SW 1271 (cell line): ENCODE measurements at places on chromosomes 7 and 10.

- DNase-seq: no peak
These were observed 178.0 kb downstream of the IPMK start for GRCh38 chr10:58089739-58090138.

DNA sequence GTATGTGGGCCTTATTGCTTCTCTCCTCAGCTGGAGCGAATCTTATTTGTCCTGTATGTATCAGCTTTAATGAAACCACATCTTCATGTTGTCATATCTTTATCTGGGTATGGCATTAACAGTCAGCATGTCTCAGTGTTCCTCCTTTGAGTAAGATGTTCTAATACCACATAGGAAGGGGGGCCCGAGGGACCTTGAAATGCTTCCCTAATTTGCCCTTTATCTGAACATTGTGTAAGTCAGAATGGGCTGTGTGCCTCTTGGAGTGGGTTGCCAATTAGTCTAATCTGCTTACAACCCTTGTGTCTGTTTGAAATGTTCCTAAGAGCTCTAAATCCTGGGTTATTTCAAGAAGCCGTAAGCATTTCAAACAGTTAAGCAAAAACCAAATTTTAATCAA lies 623.8 kb downstream of the SUGCT start:
- DNase-seq: no peak

- DNase-seq: no peak
These were observed 4.4 kb upstream of the GSTK1 start for GRCh38 chr7:143258831-143259230.

DNA sequence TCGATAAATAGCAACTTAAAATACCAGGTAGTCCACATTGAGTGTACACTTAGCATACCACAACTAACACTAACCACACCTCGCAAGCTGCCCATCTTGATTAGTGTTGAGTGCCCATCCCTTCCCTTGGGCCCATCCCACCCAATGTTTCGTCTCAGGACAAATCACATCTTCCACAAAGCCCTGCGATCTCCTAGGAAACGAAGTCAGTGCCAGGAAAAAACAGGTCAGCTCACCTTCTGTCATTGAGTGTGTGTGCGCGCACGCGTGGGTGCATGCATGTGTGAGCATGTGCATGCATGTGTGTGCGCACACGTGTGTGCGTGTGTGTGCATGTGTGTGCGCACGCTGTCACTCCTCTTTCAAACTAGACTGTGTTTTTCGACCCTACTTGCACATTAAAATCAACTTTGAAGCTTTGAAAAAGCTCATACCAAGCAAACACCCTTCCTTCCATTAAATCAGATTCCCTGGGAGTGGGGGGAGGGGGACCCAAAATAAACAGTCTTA lies 48.8 kb upstream of the OPALIN start:
- no peak for DNase-seq

- no peak for DNase-seq
These were observed 1.7 kb downstream of the GPR158 start for GRCh38 chr10:25176421-25176968.

- DNase-seq: no peak
These were observed 86.9 kb downstream of the CXCL12 start for GRCh38 chr10:44297963-44298362.

GRCh38 chr10:89207801-89208551 lies 859 bp upstream of the CH25H start:
- DNase-seq: no peak

GRCh38 chr7:106073701-106074100 lies 38.4 kb downstream of the SYPL1 start:
- DNase-seq: no peak

DNA sequence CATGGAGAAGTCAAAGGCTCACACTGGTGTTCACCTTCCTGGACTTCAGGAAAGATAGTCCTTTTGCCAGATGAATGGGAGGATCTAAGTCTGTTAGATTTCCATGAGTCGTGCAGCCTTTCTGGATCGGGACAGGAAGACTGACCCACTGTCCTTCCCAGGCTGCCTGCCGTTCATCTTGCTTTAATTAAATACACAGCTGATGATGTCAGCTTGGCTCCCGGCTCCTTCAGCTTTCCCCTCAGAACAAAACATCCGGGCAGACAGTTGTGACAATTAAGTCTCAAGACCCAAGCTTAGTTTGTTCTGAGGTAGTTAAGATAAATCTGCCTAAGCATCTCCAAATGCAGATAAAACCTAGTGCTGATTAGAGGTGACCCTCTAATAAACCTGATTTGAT lies 58.6 kb downstream of the AUTS2 start:
- DNase-seq: no peak

- DNase-seq: no peak
These were observed 99.2 kb downstream of the VOPP1 start for GRCh38 chr7:55472928-55473725.

DNA sequence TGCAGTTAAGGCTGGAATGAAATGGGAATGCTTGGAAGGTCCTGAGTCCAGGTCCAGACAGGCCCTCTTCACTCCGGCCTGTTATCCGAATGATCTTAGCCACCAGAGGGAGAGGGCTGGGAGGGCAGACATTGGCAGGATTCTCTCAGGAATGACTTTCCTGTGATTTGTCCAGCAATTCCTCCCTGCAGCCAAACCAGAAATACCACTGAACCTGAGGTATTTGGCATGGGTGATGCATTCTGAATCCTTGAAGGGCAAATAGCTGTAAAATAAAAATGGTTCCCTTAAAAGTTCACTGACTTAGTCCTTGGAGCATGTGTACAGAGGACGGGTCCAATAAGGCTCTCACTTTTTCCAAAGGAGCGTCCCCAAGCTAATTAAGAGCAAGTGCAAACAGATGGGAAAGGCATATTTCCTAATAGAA lies 77.5 kb upstream of the HABP2 start:
- DNase-seq: no peak

DNA sequence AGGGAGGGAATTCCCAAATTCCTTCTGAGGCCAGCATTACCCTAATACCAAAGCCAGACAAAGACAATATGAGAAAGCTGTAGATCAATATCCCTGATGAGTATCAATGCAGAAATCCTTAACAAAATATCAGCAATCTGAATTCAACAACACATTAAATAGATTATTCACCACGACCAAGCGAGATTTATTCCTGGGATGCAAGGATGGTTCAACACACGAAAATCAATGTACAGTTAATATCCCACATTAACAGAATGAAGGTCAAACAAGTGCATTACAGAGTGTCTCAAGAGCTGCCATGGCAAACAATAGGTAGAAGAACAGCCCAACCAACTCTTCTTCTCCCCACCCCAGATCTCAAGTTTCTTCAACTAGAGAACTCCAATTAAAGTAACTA lies 6.1 kb downstream of the ECD start:
- DNase-seq: no peak

DNA sequence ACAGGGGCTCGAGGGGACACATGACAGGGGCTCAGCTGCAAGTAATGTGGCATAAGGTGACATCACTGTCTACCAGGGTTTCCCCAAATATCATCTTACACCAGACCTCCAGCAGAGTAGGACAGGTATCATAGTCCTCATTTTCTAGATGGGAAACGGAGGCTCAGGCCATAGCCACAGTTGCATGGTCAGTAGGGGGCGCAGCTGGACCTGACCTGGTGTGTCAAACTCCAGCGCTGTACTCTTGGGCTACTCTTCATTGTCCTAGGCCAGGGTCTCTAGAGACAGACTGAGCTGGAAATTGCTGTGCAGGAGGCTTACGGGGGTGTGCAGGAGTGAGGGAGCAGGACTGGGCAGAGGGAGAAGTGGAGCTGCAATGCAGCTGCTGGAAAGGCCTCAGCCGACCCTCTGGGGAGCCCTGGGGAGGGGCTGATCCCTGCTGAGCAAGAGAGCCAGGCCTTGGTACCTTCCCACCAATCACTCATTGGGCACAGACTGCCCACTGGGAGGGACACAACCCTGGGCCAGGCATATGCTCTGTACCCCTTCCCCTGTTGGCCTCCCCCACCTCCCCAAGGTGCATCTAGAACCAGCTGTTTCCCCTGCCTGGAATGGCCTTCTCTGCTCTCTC lies 89.9 kb downstream of the CDH23 start:
- no peak for DNase-seq

GRCh38 chr7:123472327-123472726 lies 62.1 kb downstream of the IQUB start:
- no peak for DNase-seq

DNA sequence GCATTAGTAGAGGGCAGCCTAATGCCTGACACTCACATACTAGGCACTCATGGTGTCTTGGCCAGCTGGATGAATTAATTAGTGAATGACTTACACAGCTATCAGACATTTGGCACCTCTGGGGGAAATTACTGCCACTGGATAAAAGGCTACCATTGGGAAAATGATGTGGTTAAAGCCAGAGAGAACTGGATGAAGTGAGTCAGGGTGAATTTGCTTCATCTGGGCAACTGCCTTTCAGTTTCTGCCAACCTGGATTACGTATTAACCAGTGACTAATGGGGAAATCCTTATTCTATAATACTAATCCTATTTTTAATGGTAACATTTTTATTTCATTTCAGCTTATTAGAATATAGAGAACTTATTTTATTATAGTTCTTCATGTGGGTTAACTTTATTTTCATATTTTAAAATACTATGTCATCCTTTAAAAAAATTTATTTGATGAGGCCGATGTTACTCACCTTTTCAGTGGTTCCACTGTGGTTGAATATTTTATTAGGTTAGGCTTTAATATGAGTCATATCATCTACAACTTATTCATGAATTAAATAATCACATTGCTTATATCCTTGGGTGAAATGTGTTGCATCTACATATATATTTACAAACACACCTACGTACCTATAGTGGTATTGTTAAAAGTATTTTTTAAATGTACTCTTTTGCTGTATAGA lies 85.6 kb upstream of the CAPZA2 start:
- DNase-seq: no peak

- no peak for DNase-seq
These were observed 461 bp upstream of the FIGNL1 start for GRCh38 chr7:50450590-50451032.

- no peak for DNase-seq
These were observed 44.1 kb upstream of the RAPGEF5 start for GRCh38 chr7:22400936-22401553.
